ENCODE measurements at places on chromosomes 12 and 14.
A peak's percentile ranks its signal among the peaks of the same experiment; 100 is the strongest.

DNA sequence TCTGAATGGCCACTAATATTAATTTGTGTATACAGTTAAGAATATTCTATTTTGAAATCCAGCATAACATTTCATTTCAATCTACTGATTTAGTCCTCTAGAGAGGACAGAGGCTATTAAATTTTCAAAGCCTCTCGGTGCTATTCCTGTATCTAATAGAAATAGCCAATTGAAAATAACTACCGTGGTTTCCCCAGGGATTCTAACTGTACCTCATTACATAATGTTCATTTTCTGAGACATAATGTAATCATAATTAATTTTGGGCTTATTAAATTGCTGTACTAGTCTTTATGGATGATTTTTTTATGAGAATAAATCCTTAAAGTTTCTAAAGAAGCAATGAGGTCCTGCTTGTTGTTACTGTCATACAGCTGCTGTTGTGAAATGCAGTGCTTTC lies 38.6 kb upstream of the ACSS3 start:
- DNase-seq: no peak

- DNase-seq: no peak
Measured at GRCh38 chr14:69910871-69911270, 31.7 kb downstream of the SMOC1 start.

DNA sequence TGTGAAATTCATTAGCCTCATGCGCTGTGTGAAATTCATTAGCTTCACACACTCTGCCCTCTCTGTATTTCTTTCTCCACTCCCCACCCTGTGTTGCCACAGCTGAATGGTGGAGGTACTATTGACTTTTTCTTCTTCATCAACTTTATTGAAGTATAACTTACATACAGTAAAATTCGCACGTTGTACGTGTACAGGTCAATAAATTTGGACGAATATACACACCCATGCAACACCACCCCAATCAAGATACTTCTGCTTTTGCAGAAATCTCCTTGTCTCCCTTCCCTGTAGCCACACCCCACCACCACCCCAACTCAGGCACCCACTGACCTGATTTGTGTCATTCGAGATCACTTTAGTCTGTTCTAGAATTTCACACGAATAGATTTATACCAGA lies 51.8 kb downstream of the FBXL14 start:
- DNase-seq: no peak

DNA sequence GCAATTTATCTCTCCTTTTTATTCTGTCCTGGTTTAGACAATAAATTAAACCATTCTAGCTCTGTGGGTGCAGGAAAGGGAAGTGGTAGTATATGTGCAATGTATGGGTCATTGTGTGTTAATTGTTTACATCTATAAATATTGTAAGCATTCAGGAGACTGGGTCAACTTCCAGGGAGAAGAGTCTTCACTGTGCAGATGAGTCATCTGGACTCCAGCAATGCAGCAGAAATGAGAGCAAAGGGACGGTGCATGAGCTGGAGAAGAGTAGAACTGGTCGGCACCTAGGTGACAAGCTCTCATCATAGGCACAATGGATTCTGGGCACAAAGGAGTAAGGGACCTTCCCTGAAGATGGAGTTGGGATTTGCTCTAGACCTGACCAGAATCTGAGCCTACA lies 211.1 kb upstream of the DAAM1 start:
- no peak for DNase-seq

DNA sequence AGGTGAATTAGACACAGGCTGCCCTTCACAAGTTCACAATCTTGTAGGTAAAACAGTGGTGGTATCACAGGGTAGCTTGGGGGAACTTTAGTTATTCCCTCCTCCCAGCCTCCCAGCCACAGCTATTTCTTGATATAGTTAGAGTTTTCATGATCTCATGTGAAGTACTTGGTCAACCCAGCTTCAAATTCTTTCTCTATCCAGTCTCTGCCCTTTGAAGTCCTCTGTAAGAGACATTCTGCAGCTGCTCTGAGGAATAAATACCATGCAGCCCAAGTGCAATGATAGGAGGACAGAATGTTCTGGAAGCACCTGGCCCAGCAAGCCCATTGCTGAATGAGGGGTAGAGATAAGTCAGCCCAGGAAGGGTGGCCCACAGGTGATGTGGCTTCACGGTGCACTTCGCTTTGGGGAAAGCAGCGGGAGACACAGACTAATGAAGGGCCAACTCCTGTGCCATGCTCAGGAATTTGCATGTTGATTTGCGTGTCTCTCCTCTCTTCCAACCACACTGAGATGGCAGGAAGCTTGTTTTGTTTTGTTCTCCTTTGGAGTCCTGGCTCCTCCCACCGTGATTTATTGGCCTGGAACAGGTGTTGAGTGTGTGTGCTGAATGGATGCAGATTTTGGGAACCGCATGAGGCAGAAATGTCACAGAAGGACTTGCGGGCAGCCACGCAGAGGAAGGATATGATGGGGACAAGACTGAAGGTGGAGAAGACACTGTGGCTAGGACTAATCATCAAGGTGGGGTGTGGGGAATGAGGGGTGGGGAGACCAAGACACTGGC lies 8.0 kb upstream of the TXNRD1 start:
- DNase-seq: no peak

- peak; percentile 63 for DNase-seq
Measured at GRCh38 chr12:958588-959123, 9.2 kb upstream of the RAD52 start.

- no peak for DNase-seq
Measured at GRCh38 chr14:103223818-103224352, 100.6 kb downstream of the TNFAIP2 start.

DNA sequence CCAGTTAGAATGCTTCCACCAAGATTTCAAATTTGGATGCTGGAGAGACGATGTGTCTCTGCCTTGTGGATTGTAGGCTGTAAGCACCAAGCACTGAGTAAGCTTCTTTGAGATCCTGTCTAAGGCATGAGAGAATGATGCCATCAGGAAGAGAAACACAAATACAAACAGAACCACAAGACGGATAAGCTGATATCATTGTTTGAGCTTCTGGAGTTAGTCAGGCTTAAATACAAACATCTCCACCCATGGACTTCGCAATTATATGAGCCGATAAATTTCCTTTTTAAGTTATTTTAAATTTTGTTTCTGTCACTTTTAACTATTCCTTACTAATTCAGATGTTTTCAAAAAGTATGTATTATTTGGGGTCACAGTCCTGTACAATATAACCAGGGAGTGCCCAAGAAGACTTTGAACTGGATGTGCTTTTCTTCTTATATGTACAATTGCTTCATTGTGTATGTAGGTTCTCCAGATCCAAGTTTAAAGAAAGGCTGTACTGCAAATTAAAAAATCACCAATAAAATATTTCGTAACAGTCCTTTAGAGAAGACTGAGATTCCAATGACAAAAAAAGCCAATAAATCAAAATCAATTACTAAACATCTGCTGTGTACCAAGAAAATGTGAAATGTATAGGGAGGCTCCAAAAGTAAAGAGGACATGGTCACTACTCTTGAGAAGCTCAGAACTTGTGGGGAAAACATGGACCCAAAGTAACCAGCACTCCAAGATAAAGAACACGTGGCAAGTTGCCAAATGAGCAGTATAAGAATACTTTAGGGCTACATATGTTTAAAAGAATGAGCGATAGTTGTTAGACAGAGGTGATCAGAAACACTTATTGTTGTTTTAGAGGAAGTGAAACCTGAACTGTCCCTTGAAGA lies 274.1 kb downstream of the ADAMTS20 start:
- DNase-seq: no peak

DNA sequence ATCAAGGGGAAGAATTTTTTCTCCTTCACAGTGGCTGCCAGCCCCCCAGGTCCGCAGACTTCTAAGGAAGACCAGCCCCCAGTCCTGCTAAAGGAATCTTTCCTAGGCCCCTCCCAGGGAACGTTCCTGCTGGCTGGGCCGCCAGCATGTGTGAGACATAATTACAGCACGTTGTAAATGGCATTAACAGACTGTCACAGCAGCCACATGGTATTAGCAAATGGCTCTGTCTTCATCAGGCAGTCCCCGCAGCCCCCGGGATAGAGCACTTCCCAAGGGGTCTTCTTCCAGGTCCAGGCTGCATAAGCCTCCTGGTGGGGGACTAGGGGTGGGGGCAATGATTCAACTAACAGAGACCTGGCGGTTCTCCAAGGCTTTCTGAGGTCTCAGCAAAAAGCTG lies 34.9 kb upstream of the FAM222A start:
- no peak for DNase-seq

GRCh38 chr14:82047777-82048470 lies 514.3 kb upstream of the SEL1L start:
- DNase-seq: no peak

DNA sequence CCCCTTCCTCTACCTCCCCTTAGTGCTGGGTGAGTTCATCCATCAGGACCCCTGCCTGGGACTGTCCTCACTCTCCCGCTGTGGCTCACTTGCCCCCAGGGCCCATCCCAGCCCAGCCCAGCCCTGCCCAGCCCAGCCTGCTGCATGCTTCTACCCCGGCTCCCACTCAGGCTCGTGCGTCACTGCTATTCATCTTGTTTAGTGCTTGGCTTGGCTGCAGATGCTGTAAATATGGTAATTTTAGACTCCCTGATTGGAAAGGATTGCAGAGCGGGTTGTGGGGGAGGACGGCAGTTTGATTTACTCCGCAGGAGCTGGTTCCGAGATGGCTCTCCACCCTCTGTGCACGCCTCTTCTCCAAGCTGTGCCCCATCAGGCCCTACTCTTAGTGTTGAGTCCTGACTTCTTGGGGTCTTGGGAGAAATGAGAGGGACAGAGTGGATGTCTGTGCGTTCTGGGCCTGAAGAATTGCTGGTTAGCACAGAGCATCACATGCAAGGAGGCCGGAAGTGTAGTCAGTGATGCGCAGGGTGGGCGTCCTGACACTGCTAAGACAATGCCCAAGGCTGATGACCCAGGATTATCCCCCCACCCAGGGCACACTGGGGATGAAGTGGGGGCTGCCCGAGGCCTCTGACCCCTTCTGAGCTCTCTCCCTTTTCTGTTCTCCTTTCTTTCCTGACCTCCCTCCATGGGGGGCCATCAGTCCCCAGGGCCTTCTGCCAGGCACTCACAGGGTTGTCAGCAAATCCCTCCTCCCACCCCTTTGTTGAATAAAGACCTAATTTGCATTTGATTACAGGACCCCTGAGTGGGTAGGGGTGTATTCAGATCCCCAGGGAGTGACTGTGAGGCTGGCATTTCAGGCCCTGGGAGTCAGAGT lies 244.4 kb downstream of the ZFP36L1 start:
- DNase-seq: no peak

DNA sequence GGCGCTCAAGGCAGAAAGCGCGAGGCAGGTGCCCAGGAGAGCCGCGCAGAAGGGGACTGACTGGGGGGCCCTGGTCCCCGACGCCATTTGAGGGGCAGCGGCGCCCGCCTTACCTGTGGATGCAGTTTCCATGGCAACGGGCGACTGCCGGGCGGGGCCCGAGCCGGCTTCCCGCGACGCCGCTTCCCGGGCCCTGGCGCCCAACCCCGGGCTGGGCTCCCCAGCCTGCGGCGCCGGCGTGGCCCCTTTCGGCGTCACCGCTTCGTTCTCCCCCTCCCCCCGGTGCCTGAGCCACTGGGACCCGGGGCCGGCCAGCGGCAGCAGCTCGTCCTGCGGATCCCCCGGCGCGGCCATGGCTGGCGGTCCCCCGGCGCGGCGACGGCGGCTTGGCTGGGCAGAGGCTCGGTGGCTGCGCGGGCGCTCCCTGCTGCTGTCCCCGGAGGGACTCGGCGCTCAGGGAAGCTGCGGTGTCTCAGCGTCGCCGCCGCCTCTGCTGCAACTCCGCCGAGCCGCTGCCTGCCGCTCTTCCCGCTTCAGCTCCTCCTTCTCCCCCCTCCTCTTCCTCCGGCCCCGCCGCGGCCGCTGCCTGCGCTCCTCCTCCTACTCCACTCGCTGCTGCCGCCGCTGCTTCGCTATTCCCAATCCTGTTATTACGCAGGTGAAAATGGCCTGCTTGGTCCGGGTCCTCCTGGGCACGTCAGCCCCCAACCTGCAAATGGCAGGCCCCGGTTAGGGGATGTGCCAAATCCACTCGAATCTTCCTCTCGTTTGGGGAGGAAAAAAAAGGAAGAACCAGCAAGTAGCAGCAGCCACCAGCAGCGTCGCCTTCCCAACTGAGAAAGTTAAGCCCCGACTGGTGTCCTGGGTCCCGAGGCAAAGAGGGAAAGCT lies at the start of gene RTN1:
Gene RTN1 (minus strand): TSS at position 500 of the 889 bp plus-strand sequence. CDS start 146 bp downstream, at position 354.
- peak; percentile 24 for DNase-seq

DNA sequence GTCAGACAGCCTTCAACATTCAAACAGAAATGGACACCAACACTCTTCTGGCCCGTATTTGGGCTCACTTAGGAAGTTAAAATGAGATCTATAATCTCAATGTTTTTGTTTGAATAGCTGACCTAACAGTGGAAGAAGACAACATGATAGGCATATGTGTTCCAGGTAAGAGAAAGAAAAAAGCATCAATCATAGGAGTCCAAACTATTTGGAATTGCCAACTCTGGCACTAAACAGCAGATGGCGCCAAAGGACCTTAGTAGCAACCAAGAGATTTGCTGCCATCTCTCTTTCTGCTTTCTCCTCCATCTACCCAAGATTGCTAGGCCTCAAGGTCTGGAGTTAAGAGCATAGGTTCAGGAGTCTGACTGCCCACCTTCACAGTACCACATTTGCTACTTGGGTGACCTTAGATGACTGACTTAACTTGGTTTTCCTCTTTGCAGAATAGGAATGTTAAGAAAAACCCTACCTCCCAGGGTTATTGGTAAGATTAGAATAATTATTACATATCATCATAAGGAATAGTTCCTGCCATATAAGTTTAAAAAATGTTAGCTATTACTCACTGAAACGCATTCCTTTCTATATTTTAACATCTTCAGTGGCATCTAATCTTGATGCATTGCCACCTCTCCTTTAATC lies 30.2 kb downstream of the PEX5 start:
- DNase-seq: no peak

- DNase-seq: peak; percentile 16
Measured at GRCh38 chr12:67068761-67069450, 200.3 kb upstream of the CAND1 start.

GRCh38 chr14:102525219-102525928 lies 15.8 kb upstream of the ANKRD9 start:
- DNase-seq: no peak
